ENCODE measurements at places on chromosomes 5 and 9.

DNA sequence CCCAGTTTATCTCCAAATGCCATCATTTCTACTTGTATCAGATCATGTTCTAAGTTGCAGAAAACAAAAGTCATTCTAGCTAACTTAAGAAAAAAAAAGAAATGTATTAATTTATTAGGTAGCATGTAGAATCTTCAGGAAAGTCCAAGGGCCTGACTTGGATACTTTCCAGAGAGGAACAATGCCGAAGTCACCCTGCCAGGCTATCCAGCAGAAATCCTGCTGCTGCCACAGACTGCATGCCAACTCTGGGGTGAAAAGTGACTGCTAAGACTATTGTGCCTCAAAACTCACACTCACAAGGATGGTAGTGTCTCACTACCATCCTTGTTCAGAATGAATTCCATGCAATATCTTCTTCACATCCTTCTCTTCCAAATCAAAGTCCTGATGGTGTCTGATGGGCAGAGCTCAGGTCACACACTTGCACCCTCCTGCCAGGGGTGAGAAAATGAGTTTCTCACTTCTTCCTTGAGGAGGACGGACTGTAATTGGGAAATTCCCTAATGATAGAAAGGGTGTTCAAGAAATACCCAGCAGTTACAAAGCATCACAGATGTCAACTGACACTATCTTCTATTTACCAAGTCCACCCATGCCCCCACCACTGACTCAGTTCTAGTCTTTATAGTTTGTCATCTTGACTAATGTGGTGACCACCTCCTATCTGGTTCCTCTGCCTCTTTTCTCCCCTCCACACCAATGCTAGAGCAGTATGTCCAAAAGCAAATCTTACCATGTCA, 279.4 kb downstream of the CWC27 start:
- no peak for DNase-seq

- DNase-seq: no peak
These were observed 308.1 kb downstream of the LRRC70 start for GRCh38 chr5:62886603-62887315.

- no peak for DNase-seq
These were observed 1.6 kb downstream of the ELL2 start for GRCh38 chr5:95959888-95960666.

DNA sequence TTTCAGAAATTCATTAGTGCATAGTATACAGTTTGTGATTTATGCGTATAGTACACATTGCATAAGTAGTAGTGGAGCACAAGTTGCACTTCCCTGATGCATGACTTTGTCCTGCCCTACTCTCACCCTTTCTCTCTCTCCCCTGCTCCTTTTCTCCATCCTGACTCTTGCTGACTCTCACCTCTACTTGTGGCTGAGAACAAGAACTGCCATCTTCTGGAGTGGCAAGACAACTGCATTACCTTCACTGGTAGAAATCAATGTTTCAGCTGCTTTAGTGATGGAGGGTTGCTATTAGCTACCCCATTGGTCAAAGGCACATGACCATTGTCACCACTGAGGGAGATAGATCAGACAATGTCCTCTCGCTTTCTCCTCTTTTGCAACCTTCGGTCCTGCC, 26.9 kb downstream of the SPEF2 start:
- no peak for DNase-seq

GRCh38 chr9:1458503-1458902, 408.3 kb downstream of the DMRT2 start:
- DNase-seq: no peak

GRCh38 chr9:137694236-137694959, 75.6 kb downstream of the EHMT1 start:
- DNase-seq: no peak

- DNase-seq: no peak
These were observed 613.7 kb upstream of the CDH18 start for GRCh38 chr5:20601678-20602100.

DNA sequence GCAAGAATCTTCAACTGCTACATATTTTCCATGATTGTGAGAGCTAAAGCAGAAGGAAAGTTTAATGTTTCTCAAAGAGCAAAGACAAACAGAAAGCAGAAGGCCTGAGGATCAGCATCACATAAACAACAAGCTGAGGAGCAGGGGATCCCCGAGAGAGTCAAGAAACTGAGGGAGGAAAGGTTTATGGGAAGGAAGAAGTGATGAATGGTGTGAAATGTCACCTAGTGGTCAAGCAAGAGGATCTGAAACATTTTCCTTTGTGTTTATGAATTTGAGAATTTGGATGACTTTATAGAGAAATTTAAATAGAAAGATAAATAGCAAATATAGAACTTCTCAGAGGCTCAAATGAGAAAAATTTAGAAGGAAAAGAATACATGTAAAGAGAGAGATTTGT, 481.9 kb downstream of the CHSY3 start:
- DNase-seq: no peak

- no peak for DNase-seq
These were observed 17.7 kb downstream of the EFNA5 start for GRCh38 chr5:107652839-107653607.

Measured in stimulated activated CD8-positive, alpha-beta memory T cell treated with anti-CD3 and anti-CD28 coated beads, Interleukin-15, amount 100 ng/mL, for 24 hours (primary cell).